ENCODE measurements at places on chromosomes 6 and 20.

DNA sequence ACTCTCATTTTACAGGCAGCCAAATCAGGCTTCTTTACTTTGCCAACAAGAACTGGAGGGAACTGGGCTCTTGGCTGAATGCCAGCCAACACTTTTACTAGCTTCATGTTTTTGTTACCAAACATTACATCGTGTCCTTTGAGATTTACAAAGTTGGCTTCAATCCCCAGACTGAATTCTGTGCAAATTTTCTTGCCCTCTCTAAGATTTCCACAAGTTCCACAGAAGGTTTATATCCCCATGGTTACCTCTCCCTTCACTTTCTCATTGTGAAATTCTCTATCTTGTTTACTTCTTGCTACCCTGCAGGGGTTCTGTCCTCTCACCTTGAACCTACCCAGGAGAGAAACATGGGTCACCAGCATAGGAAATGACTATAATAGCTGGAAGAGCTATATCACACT lies 37.6 kb upstream of the PLCB1 start:
- DNase-seq: no peak

DNA sequence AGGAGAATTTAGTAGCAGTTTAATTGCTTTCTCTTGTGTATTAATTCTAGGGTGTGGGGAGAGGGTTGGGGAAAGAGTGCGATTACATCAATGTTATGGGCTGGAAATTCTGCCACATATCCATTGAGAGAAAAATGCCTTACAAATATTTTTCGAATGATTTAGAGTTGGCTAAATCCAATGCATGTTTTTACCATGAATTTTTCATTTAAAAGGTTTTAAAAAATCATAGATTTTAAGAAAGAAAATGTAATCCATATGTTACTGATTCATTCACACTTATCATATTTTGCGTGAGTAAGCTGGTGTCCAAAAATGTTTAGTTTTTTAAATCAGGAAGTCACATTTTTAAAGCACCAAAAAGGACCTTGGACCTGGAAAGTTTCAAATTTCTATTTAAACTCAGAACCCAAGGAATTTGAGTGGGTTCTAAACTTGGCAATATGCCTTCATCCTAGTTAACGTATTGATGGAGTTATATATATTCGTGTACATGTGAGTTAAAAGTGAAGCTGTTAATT lies 627.4 kb upstream of the CITED2 start:
- DNase-seq: no peak

GRCh38 chr20:25039697-25040437 lies 18.1 kb downstream of the ACSS1 start:
- DNase-seq: no peak

DNA sequence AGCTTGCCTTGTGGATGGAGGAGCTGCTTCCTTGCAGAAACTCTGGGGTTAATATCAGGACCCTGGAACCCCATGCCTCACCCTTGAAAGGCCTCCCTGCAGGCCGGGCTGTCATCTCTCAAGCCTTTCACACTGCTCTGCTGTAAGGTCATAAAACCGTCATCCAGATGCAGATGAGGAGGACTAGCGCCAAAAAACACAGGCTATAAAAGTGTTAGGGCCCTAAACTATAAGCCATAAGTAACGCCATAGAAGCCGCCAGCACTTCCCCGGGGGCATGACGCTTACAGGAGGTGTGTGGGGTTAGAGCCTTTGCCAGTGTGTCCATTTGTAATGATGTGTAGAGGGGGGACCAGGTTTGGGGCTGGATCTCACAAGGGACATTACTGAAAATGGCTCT lies 47.6 kb downstream of the CDH4 start:
- DNase-seq: no peak

DNA sequence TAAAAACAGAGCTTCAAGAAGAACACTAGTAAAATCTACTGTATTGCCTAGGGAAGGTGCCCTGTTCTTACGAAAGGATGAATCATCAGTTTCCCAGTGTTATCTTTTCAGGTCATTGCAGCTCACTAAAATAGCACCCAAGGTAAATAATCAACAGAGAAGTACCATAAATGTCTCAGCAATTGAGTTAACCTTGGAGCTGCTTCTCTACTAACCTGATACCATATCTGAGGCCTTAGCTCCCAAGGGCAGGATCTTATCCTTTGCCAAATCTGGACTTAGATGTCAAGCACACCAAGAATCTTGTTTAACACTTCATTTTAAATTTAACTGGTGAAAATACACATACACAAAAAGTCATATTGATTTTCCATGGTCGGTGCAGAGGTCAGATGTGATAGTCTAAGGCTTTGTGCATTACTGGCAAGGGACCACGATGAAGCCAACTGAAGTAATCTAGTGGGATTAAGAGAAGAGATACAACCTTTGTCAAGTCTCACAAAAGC lies 81.5 kb downstream of the EDN1 start:
- no peak for DNase-seq

DNA sequence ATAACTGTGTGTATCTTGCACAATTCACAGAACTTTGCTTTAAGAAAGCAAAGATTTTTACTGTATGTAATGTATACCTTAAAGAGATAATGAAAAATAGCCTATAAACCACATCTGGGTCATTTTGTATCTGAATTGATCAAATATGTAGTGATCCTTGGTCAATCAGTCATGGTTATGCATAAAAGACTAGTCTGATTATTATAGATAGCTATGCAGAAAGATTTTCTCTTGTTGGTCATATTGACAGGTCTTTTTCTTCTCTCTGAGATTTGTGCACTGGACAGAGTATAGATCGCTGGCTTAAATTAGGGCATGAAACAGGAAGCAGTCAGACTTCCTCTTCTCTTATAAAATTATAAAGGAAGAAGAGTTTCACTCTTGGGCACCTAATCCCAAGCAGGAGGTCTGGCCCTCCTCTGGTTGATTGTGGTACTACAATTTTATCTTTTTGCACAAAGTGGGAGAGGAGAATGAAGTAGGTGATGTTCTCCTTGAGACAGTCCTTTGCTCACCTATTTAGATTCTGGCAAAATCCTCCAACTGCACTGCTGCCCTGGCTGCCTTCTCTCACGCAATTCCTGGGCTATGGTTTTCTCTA lies 380.9 kb upstream of the RGS17 start:
- no peak for DNase-seq

GRCh38 chr6:28865401-28866204 lies 58.2 kb downstream of the TRIM27 start:
- no peak for DNase-seq

DNA sequence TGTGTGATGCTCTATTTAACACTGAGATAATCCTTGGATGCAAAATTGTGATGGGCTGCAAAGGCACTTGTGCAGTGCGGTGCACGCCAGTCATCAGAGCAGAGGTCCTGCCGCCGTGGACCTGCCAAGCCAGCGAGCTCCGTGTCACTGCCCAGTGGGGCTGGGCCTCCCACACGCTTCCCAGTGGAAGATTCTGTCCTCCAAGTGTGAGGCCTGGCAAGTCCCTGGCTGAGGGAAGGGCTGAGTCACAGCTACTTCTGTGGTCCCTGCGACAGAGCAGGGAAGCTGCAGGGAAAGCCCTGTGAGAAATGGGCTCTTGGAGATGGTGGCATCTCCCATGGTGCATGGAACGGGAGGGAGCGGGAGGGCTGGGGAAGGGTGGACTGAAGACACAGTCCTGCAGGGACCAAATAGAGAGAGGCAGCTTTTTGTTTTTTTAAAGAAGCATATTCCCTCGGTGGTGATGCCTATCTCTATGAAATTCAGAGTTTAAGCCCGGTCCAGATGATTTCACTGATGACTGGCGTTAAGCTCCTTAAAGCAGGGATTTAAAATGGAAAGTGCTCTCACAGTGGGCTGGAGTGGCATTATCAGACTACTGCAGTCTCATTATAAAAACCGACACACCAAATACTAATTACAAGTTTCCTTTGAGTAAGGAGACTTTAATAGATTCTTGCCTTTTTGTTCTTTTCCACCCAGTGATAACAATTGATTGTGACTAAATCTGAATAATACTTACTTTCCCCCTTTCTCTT lies 413.7 kb downstream of the QKI start:
- DNase-seq: no peak

GRCh38 chr6:16355699-16356446 lies 117.5 kb downstream of the GMPR start:
- no peak for DNase-seq

GRCh38 chr6:145153495-145153894 lies 581.8 kb downstream of the EPM2A start:
- no peak for DNase-seq

DNA sequence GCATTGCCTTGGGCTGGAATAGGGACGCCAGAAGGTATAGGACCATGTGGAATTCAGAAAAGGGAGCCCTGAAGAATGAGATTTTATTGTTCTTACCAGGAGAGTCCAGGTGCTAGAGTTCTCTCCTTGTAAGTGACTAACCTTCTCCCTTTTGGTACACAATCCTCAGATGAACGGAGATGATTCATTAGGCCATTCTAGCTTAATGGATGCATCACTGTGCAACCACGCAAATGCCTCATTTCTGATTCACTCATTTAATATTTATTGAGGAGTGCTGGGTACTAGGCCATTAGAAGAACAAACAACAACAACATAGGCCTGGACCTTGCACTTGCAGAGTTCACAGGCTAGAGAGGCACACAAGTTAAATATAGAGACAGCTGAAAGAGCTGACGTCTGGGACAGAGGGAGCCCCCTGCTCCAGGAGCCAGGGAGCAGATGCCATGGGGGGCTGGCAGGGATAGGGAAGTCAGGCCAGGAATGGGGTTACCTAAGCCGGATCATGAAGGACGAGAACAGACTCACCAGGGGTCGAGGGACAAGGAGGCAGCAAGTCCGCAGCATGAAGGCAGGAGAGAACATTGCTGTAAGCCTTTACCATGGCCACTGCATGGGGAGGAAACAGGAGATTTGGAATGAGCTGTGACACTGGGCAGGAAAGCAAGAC lies 179.5 kb upstream of the AKAP12 start:
- no peak for DNase-seq

- DNase-seq: no peak
Measured at GRCh38 chr6:87366899-87367298, 22.3 kb downstream of the C6orf163 start.

- no peak for DNase-seq
Measured at GRCh38 chr6:16208989-16209388, 29.4 kb upstream of the GMPR start.

- DNase-seq: no peak
Measured at GRCh38 chr20:25470045-25470444, 62.6 kb downstream of the GINS1 start.

GRCh38 chr6:36757206-36757605 lies 59.6 kb downstream of the RAB44 start:
- no peak for DNase-seq

DNA sequence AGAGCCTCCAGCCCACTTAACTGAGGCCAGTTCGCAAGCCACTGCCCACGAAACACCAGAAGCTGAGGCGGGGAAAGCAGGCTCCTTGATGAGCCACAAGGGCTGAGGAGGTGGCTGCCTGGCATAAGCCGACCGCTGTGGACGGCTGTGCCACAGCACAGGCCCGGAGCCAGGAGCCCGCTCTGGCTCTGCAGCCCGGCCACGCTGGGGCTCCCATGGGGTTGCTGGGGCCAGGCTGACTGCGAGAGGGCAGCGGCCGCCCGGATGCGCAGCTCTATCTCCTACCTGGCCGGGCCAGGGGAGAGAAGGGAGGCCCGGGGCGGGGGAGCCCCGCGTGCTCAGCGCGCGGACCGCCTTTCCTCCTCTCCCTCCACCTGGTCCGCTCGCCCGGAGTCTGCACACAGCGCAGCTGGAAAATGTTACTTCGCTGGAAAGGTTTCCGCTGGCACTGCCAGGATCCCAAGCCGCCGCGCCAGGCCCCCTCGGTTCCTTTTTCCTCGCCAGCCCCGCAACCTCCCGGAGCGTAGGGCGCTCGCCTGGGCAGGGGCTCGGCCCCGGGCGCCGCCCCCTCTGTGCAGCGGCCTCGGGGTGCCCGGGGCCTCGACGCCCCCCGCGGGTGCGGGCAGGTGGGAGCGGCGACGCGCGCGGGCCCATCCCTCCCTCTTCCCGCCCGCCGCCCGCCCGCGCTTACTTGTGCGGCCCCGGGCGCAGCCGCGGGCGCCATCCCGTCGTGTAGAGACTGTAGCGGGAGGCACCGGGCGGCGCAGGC lies 657 bp downstream of the EMILIN3 start:
- no peak for DNase-seq

DNA sequence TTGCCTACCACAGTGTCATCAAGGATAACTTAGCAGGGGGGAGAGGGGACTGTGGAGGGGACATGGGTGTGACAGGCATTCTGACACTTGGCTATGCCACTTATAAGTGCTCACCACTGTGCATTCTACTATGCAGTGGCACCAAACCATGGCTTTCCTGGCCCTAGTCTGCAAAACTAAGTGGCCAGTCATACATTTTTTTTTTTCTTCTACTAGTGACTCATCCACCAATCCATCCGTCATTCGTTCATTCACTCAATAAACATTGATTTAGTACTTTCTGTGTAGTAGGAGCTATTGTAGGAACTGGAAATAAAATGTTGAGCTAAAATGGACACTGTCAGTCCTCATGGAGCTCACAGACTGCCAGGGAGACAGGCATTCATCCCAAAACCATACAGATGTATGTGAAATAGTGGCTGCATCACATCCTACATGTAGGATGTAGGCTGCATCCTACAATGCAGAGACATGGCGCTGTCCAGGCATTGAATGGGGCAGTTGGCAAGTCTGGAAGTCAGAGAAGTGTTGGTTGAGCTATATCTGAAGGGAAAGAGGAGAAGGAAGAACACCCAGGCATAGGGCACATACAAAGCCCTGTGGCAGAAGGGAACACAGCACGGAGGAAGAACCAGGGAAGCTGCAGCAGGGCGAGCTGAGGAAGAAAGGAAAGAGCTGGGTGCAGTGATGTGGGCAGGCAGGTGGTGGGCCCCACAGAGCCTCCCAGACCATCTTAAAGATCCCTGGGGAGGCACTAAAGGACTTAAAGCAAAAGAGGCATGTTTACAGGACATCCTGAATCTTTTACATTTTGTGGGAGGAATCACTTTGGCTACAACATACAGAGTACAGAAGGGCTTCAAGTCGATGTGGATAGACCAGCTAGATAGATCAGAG lies 224.4 kb downstream of the UST start:
- no peak for DNase-seq

- no peak for DNase-seq
Measured at GRCh38 chr6:134875367-134875766, 74.5 kb downstream of the ALDH8A1 start.

- no peak for DNase-seq
Measured at GRCh38 chr20:35506179-35506578, 23.3 kb downstream of the C20orf173 start.

- no peak for DNase-seq
Measured at GRCh38 chr6:144346719-144347447, 61.7 kb downstream of the UTRN start.

GRCh38 chr6:9659848-9660247 lies 755.0 kb downstream of the TFAP2A start:
- DNase-seq: no peak

- no peak for DNase-seq
Measured at GRCh38 chr6:35718911-35719381, 17.9 kb upstream of the ARMC12 start.

DNA sequence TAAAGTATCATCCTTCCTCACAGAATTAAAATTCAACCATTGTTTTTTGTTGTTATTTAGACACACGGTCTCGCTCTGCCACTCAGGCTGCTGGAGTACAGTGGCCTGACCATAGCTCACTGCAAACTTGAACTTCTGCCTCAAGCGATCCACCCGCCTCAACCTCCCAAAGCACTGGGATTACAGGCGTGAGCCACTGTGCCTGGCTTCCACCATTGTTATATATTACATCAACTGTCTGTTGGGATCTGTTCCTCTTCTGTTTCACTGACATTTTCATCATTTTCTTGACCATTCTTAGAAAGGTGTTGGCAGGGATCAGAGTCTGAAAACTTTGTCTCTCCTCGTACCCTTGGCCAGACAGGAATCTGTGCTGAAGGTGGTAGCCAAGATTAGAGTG lies 21.3 kb upstream of the TULP1 start:
- DNase-seq: no peak

- DNase-seq: no peak
Measured at GRCh38 chr6:115194981-115195638, 852.3 kb upstream of the HS3ST5 start.

Data from stimulated activated CD4-positive, alpha-beta T cell treated with anti-CD3 and anti-CD28 coated beads, TNF-alpha, amount 100 ng/mL, for 1 hour (primary cell).